T-helper 22 cell (primary cell): ENCODE measurements at places on chromosomes 3 and 15.

- no peak for DNase-seq
Measured at GRCh38 chr3:157916672-157917071, 189.5 kb downstream of the SHOX2 start.

DNA sequence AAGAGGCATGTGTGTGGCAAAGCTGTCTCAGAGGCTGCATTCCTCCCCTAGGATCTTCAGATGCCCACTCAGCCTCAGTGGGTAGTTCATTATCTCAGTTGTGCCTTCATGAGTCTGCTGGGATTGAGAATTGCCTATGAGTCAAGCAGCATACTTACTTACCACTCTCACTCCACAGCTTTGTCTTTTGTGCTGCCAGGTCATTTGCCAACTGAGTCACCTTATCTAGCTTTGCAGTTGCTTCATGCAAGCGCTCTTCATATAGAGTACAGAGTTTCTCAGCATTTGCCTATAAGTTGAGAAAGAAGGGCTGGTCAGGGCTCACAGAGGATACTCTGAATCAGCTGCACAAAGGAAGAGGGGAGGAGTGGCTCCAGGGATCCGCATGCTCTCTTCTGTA, 89.5 kb downstream of the MYH15 start:
- no peak for DNase-seq

- no peak for DNase-seq
Measured at GRCh38 chr3:179324270-179324754, 1.5 kb downstream of the ZNF639 start.

DNA sequence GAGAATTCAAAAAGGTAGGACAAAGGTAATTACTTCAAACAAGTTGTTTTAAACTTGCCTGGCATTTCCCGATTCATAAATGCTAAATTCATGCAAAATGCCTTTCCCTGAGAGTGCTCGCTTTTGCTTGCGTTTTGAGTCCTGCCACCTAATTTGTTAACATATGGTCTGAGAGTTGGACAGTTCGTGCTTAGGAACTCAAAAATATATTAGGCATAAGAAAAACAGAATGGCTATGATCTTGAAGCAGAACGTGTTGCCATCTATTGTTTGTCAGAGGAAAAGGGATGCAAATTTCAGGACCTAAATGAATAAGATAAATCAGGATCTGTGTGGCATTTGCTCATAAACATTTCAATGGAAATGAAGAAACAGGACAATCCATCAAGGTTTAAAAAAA, 195.8 kb downstream of the ZMAT3 start:
- DNase-seq = no peak

DNA sequence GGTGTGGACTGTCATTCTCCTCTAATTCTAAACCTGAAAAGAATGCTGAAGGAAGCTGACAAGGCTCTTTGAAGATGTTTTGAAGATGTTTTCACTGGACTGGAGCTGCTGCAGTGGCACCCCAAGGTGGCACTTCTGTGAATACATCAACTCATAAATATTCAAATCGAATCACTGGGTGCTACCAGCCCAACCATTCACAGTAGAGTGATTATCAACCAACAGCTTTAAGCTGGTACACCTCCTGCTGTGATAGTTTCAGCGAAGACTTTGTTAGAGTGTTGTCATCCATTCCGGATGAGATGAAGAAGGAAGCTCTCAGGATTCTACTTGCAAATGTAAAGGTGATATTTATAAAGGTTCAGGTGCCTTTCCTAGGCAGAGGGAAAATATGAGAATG, 106.6 kb downstream of the LSAMP start:
- no peak for DNase-seq

DNA sequence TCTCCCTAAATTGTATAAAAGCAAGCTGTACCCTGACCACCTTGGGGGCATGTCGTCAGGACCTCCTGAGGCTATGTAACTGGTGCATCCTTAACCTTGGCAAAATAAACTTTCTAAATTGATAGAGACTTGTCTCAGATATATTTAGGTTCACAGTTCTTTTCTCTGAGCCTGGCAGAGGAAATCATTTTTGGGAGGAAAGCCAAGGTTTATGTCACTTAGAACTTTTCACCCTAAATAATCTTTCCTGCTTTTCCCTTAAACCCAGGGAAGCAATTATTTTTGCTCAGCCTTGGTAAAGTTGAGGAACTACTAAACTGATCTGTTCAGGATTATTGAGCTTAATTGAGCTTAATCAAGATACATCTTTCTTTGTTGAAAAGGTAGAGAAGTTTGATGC, 608.9 kb downstream of the PDCD6IP start:
- no peak for DNase-seq
